ENCODE measurements at places on chromosomes 12 and 14.

- DNase-seq = no peak
These were observed 219.5 kb downstream of the KIF26A start for GRCh38 chr14:104357689-104358527.

GRCh38 chr12:110935588-110935987 lies 15.2 kb upstream of the MYL2 start:
- no peak for DNase-seq

DNA sequence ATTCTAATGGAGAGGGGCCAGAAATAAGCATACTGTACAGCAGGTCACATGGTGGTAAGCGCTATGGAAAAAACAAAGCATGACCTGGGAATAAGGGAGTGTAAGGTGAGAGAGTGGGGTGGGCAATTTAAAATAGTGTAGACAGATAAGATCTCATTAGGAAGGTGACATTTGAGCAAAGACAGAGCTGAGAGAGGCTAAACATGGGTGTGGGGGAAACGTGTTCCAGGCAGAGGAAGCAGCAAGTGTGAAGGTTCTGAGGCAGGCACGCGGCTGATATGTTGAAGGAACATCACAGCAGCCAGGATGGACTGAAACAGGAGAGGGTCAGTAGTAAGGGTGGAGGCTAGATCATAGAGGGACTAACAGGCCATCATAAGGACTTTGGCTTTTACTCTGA lies 126.8 kb downstream of the SAMD4A start:
- no peak for DNase-seq

GRCh38 chr12:107512391-107512790 lies 173.2 kb upstream of the PWP1 start:
- DNase-seq = no peak

DNA sequence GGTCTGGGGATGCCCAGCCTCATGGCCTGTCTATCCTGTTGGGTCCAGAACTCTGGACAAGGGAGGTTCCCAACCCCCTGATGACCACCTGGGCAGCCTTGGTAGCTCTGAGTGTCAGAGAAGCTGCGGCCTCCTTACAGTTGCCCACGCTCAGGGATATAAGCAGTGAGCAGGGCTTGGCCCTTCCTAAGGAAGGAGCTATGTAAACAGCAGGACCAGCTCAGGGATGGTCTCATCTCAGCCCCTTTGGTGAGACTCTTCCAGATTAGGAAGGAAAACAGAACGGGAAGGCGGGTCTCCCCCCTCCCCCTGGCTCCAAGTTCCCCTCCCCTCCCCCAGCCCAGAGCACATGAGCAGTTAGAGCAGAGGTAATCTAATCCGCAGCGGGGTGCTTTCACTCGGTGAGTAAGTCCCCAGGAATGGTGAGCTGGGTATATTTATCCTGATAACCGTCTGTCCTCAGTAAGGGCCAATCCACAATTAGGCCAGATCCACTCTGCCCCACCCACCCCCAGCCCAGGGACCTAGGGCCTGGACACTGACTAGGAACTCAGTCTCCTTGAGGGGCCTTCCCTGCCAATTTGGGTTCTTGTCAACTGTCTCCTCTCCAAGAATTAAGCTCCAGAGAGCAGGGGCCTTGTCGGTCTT lies 29.5 kb upstream of the RPLP0 start:
- DNase-seq = no peak

- no peak for DNase-seq
These were observed 17.4 kb downstream of the KCNC2 start for GRCh38 chr12:75192196-75192595.

Data from activated CD4-positive, alpha-beta T cell treated with anti-CD3 and anti-CD28 coated beads, Interleukin-2, Interleukin-4, amounts not matched to agents 100 ng/mL and 50 ng/mL, durations not matched to agents 16 hours and 8 hours (primary cell).